ENCODE measurements at places on chromosomes 7 and 10.

DNA sequence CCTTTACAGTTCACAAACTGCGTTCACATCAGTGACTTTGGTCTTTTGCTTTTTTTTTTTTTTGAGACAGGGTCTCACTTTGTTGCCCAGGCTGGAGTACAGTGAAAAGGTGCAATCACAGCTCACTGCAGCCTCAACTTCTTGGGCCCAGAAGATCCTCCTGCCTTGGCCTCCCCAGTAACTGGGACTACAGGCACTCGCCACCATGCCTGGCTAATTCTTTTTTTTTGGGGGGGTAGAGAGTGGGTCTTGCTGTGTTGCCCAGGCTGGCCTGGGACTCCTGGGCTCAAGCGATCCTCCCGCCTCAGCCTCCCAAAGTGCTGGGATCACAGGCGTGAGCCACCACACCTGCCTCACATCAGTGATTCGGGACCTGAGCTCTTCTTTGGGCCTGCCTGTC, 35.7 kb upstream of the UNCX start:
- DNase-seq: no peak

DNA sequence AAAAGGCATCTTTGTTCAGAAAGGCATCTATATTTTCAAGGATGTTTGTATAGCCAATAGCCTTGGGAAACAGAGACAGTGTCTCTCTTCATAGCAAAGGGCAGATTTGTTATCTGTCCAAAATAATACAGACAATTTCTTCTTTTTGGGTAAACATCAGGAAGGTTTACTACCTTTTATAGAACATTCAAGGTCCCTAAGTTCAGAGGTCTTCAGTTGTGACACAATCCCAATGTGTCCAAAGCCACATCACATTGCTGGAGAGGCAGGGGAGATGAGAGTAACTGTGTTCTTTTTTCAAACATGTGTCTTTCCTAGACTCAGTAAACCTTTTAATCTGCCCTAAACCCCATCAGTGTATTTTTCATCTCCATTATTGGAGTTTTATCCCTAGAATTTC, 33.6 kb upstream of the FAM13C start:
- no peak for DNase-seq

DNA sequence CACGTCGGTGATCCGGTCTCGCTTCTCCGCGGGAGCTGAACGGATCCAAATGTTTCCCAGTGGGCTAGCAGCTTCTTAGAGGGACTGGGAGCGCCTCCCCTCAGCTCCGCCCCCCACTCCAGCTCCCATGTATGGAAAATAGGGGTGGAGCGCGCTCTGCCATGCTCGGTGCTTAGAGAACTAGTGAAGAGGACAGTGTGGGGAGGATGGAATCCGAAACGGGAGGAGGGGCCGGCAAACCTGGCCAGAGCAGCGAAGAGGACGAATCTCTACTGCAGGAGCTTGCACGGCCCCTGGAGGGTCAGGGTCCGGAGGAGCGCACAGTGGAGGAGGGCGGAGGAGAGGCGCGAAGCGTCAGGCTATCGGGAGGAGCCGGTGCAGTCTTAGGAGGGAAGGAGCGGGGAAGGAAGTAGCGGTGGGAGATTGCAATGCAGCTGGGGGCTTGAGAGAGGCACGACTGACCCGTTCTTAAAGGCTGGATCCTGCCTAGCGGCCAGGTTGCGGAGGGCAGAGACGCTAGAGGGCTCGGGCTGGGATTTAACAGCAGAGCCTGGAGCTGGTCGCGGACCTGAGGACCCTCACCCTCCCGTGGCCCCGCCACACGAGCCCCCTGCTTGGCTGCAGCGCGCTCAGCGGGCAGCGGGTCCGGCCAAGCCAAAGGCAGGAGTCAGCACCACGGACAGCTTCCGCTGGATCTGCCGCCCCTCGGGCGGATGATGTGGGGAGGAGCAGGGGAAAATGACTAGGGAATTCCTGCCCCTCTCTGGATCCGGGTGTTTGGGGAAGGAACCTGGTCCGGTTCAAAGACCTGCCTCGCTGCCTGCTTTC, at the start of gene PRLHR:
TSS of gene PRLHR (minus strand) at position 51 of the 828 bp plus-strand sequence. CDS start 404 bp downstream, outside the sequence.
- DNase-seq: no peak

DNA sequence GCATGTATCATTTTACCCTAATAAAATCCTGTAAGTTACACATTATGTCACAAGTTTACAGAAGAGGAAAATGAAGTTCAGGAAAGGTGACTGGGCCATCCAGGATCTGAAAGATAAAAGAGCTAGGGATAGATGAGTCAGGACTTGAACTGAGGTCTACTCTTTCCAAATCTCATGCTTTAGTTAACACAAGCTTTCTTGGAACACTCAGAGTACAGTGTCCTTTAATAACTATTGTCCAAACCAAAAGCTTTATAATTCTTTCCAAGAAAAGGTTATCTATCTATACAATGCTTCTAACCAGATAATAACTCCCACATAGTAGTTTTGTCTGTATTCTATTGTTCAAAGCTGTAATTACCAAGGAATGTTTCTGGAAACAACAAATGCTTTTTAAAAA, 164.6 kb downstream of the LRRN3 start:
- DNase-seq: no peak

GRCh38 chr10:121069061-121069850, 218.1 kb downstream of the WDR11 start:
- no peak for DNase-seq

DNA sequence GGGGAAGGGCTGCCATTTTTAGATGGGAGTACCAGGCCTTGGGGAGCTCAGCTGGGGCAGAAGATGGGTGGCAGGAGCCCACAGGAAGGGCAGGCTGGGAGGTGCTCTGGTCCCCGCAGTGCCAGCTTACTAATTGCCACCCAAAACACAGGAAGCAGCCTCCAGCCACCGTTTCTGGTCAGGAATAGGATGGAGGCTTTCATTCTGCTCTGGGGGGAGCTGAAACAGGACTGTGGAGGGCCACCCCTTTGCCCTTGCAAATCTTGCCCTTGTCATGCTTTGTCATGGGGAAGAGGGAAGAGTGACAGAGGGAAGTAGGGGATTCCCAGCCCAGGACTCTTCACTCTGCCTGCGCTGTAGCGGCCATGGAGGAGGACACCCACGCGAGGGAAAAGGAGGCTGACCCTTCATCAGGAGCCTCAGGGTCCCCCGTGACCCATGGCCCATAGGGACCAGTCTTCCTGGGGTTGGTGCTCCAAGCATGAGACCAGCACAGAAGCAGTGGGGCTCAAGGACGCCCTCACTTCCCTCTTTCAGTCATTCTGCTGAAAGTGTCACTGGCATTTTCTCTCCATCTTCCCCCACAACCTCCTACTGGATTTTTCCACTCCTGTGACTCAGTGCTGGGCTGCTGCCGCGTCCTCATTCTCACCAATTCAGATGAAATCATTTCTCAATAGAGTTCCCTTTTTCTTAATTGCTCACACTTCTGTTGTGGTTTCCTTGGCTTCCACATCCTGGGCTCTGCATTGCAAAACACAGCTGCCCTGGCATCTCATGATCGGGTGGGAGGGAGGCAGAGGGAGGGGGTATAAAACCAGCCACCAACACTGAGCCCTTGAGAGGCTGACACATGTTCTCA, 61.9 kb downstream of the MKI67 start:
- peak; percentile 34 for DNase-seq

DNA sequence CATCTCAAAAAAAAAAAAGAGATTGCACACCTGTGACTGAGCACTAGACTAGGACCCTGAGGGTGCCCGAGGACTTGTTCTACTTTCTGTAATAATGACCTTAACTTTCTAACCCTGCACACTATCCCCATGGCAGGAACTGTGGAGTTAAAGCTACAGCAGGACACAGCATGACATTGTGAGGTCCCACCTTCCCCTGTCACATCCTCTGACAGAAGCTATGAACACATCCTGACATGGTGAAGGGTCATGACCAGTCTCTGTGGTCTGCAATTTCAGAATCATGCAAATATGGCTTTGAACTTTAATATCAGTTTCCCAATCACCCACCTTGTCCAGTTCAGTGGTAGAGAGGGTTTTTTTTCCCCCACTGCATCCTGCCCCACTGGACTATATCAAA, 18.5 kb upstream of the SAR1A start:
- no peak for DNase-seq

GRCh38 chr7:87091487-87092066, 32.1 kb upstream of the ELAPOR2 start:
- no peak for DNase-seq

GRCh38 chr10:22821501-22821900, 106.4 kb upstream of the ARMC3 start:
- DNase-seq: no peak

GRCh38 chr10:72126184-72126871, 38.0 kb upstream of the SPOCK2 start:
- no peak for DNase-seq

DNA sequence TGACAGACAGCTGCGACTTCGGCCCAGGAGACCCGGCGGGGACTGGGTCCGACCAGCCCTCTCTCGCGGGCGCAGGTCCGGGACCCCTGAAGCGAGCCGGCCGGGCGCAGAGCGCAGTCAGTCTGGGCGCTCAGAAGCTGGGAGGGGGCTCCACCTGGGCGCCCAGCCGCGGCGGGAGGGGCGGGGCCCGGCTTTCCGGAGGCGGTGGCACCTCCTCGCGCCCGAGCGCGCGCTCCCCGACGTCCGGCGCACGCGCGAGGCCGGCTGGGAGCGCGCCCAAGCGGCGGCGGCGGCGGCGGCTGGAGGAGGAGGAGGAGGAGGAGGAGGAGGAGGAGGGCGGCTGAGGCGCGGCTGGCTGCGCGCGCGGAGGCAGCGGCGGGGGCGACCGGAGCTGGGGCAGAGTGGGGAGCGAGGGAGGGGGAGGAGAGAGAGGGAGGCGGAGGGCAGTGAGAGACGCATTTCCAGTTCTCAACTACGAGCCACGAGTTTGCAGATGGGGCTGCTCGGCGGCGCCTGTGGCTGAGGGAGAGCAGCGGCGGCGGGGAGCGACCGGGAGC, at the start of gene PALS2:
TSS of gene PALS2 (plus strand) at position 456 of the 557 bp plus-strand sequence. CDS start 50,216 bp downstream, outside the sequence.
- peak; percentile 61 for DNase-seq

GRCh38 chr10:57880446-57881227, 387.1 kb downstream of the IPMK start:
- no peak for DNase-seq

GRCh38 chr10:119190954-119191785, 12.6 kb upstream of the PRDX3 start:
- DNase-seq: no peak

- no peak for DNase-seq
Measured at GRCh38 chr7:141674702-141675101, 27.3 kb downstream of the DENND11 start.

GRCh38 chr7:104469166-104469820, 140.9 kb downstream of the LHFPL3 start:
- DNase-seq: no peak

GRCh38 chr7:17444673-17445072, 146.2 kb downstream of the AHR start:
- DNase-seq: no peak

DNA sequence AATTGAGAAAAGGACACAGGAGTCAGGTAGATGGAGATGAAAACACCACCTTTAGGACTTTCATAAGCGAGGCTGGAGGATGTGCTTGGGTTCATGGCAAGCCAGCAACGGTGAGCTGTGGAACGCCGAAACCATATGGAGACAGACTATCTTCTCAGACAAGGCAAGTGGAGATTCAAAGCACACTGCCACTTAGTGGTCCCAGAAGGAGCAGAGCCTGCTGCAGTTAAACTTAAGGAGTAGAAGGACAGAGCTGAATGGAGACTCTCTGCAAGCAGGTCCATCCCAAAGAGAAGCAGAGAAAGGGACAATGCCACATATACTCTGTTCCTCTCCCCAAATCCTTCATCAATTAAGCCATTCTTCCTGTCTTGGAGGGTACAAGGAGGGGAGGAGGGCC, 236.3 kb upstream of the HABP2 start:
- DNase-seq: no peak

- no peak for DNase-seq
Measured at GRCh38 chr7:135251496-135252391, 18.1 kb downstream of the STRA8 start.

GRCh38 chr7:106767498-106768323, 97.4 kb upstream of the PIK3CG start:
- DNase-seq: no peak

DNA sequence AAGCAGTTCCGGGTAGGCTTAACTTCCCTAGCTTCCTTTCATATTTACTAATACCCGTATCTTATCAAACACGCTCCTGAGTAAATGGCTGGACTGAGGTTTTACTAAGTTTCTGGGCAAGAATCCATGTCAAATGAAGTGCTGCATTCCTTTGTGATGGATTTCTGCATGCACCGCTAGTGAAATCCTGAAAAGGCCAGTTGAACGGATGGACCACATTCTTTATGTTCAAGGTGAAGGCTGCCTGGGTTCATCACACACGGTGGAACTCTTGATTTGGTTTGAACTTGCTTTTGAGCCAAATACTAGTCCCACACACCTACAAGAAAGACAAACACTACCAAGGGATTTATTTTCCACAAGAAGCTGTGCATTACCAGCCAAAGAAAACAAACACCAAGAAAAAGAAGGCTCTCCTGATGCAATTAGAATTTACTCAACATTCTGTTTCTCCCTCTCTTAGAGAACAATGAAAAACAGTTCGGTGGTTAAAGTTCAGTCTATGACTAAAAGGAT, 255.0 kb upstream of the SEMA3C start:
- no peak for DNase-seq

GRCh38 chr7:151135525-151135845, 32.0 kb downstream of the GBX1 start:
- DNase-seq: no peak

DNA sequence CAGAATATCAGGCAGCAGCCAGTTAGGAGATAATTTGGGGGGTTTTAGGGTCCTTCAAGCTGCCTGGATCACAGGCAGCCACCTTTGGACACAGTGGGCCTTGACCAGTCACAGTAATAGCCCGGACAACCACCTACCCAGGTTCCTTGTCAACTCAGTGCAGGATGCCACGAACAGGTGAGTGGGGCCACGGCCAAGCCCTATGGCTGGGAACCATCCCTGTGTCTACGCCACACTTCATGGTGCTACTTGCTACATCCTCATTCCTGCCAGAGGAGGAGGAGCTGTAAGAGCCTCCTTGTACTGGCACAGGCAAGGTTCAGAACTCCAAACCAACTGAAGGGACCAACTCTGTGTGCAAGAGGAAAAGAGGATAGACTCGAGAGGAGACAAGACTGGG, 19.9 kb downstream of the ITPRIP start:
- no peak for DNase-seq

- no peak for DNase-seq
Measured at GRCh38 chr7:89606511-89606910, 547.8 kb upstream of the STEAP1 start.

DNA sequence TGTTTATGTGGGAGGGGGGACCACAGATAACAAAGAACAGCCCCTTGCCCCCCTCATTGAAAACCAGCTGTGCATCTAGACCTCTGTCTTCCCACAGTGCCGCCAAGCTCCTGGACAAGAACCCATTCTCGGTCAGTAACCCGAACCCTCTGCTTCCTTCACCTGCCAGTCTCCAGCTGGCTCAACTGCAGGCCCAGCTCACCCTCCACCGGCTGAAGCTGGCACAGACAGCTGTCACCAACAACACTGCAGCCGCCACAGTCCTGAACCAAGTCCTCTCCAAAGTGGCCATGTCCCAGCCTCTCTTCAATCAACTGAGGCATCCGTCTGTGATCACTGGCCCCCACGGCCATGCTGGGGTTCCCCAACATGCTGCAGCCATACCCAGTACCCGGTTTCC, 91.0 kb upstream of the PDCD4 start:
- DNase-seq: no peak

Data from stimulated activated CD8-positive, alpha-beta memory T cell treated with anti-CD3 and anti-CD28 coated beads, Interleukin-2, amount 100 ng/mL, for 1 hour (primary cell).